ENCODE measurements at places on chromosomes 5 and 9.

DNA sequence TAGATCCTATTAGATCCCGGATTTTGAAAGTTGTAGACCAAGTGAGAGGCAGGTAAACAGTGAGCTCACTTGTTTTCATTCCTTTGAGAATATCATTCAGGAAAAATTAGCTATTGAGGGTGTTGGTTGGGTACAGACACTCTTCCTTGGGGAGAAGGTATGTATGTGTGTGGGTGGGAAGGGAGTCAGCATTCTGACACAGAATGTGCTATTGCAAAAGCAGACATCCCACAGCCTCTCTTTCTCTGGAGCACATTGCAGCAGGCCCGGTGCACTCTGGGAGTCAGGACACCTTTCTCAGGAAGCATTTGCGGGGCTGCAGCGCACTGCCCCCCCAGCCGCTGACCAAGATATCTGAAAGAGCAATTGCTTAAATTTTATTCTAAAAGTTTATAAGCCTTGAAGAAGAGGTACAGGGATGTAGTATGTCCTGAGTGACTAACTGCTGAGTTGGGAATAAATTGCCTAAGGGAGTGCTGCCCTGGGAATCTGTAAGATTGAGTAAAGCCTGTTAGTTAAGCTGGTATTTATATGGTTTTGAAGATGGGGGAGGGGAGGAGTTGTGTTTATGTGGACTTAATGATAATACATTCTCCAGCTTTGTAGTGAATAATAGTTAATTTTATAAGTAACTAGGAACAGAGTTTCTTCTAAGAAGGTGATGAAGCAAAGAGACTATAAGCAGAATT lies 5.2 kb downstream of the TNFAIP8 start:
- no peaks in the 10 kb centered on the region for H3K27me3 ChIP-seq
- peaks cover 50% of the 10 kb centered on the region for H3K4me1 ChIP-seq
- H3K36me3 ChIP-seq, result peaks cover 18% of the 10 kb centered on the region
- no peak for DNase-seq
- H3K27ac ChIP-seq, result no peak overlapping the region

DNA sequence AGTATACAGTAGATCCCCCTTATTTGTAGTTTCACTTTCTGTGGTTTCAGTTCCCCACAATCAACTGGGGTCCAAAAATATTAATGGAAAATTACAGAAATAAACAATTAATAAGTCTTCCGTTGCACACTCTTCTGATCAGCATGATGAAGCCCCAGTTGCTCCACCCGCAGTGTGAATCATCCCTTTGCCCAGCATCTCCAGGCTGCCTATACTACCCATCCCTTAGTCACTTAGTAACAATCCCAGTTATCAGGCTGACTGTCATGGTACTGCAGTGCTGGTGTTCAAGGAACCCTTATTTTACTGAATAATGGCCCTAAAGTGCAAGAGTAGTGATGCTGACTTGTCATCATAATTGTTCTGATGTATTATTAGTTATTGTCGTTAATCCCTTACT lies 28.9 kb downstream of the SHC3 start:
- H3K27ac ChIP-seq, result no peak overlapping the region
- H3K27me3 ChIP-seq, result peaks cover 11% of the 10 kb centered on the region
- peaks cover 4% of the 10 kb centered on the region for H3K4me1 ChIP-seq
- no peak for DNase-seq
- no peak overlapping the region for H3K4me3 ChIP-seq

DNA sequence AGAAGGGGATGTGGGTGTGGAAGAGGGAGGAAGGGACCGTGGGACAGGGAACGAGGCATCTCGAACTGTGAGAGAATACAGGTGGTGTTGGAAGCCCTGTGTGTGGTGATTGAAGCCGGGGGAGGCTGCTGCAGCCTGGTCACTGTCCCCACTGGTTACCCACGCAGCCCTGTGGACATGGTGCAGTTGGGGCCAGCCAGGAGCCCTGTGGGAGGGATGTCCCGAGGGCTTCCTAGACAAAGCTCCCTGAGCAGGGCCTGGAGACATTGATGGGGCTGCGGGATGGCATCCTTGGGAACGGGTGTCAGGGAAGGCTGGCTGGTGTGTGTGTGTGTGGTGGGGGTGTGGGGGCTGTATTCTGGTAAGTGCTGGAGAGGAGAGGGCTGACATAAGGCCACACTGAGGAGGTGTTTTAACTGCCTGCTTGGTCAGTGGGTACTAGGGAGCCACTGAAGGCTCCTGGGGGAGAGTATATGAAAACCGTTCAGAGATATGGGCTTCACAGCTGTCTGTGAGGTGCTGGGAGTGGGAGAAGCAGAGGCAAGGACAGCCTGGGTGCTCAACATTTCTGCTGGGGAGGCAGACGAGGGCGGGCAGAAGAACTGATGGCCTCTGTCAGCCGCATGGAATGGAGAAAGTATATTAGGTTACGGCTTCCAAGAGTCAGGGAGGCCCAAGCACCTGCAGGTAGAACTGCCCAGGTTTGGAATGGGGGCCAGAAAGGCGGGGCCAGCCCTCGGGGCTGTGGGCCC lies 20.0 kb downstream of the WNK2 start:
- H3K36me3 ChIP-seq, result no peaks in the 10 kb centered on the region
- H3K27me3 ChIP-seq, result peaks cover 5% of the 10 kb centered on the region
- no peak for DNase-seq

DNA sequence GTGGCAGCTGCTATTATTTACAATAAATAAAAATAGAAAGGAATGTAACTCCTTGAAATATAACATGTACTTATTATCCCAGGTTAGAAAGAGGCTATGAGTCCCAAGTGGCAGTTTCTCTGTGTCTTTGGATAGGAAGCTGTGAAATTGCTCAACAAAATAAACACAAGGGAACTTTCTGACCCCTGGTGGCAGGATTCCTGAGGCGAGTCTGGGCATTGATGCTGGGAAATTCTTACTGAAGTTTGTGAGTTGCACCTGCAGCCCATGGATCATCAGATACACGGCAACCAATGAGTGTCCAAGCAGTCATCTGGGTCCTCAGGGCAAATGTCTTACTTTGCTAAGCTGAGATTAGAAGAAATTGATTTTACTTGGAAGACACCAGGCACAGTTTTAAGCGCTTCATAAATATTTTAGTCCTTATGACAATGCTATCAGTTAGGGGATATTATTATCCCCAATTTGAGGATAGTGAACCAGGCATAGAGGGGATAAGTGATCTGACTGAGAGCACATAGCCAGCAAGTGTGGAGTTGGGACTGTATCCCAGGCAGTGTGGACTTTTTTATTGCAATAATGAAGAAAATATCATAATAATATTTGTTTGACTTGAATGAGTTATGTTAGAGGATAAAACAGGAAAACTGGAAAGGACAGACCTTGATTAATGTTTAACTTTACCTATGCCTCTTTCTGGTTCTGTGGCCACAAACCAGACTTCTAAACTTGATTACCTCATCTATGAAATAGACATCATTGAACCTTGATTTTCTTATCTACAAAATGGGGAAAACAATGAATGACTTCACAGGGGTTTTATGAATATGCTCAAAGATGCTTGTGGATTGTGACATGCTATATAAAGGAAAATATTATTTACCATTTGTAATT lies 265.5 kb upstream of the ADAMTSL1 start:
- H3K4me1 ChIP-seq, result no peaks in the 10 kb centered on the region
- DNase-seq, result no peak
- no peaks in the 10 kb centered on the region for H3K36me3 ChIP-seq
- no peak overlapping the region for H3K4me3 ChIP-seq

GRCh38 chr5:176739461-176740051 lies 70.8 kb upstream of the UNC5A start:
- H3K27ac ChIP-seq, result no peak overlapping the region
- H3K27me3 ChIP-seq, result peaks cover 54% of the 10 kb centered on the region
- H3K4me3 ChIP-seq, result no peak overlapping the region
- H3K4me1 ChIP-seq, result peaks cover 5% of the 10 kb centered on the region

DNA sequence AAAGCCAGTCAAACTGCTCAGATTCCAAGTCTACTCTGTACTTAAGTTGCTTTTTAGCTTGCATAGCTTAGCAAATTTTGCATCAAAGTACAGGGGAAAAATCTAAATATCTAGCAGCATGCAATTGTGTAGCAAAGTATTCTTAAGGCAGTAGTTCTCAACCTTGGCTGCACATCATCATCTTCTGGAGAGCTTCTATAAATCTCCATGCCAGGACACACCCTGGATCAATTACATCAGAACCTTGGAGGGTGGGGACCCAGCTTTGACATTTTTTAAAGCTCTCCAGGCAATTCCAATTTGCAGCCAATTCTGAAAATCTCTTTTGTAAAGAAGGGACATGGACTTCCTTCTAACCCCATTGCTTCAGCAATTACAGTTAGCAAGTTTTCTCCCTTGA lies 187.5 kb downstream of the SNCAIP start:
- H3K36me3 ChIP-seq, result no peaks in the 10 kb centered on the region
- no peak overlapping the region for H3K27ac ChIP-seq
- DNase-seq, result no peak
- H3K4me1 ChIP-seq, result no peaks in the 10 kb centered on the region
- H3K4me3 ChIP-seq, result no peak overlapping the region

GRCh38 chr5:142011572-142012185 lies 1.1 kb downstream of the GNPDA1 start:
- H3K36me3 ChIP-seq, result no peaks in the 10 kb centered on the region
- H3K27me3 ChIP-seq, result peaks cover 31% of the 10 kb centered on the region
- peaks cover 16% of the 10 kb centered on the region for H3K4me1 ChIP-seq
- H3K4me3 ChIP-seq, result no peak overlapping the region
- no peak overlapping the region for H3K27ac ChIP-seq

DNA sequence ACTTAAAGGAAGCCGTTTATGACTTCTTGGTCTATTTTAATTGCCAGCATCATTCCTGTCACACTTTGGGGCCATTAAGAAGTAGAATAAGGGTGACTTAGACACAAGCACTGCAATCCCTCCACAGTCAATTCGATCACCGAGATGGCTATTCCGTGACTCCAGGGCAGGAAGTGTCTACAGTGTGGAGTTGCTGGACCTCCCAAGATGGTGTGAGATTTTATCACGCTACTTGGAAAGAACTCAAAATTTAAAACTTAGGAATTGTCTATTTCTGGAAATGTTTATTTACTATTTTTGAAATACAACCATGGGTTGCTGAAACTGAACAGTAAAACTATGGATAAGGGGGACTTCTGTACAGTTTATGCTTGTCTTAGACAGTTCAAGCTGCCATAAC lies 6.2 kb downstream of the FBXL7 start:
- DNase-seq, result no peak
- no peaks in the 10 kb centered on the region for H3K36me3 ChIP-seq
- H3K27me3 ChIP-seq, result peaks cover 15% of the 10 kb centered on the region
- H3K4me3 ChIP-seq, result no peak overlapping the region
- no peak overlapping the region for H3K27ac ChIP-seq

DNA sequence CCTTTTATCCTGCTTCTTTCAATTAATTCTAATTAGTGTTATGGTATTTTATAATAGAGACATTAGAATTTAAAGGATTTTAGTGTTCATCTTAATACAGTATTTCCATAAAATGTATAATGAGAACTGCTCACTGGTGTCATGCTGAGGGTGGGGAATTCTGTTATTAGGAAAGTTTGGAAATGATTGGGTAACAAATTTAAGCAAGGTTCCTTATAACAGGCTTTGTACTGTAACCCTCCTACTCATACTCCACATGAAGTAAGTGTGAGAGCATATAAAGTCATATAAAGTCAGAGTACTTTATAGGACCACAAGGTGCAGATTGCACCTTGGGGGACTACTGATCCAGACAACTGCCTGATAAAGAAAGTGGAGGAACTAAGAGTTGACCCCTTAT lies 42.2 kb downstream of the SV2C start:
- H3K27me3 ChIP-seq, result peaks cover 5% of the 10 kb centered on the region
- H3K36me3 ChIP-seq, result no peaks in the 10 kb centered on the region
- H3K27ac ChIP-seq, result no peak overlapping the region
- H3K4me1 ChIP-seq, result no peaks in the 10 kb centered on the region

DNA sequence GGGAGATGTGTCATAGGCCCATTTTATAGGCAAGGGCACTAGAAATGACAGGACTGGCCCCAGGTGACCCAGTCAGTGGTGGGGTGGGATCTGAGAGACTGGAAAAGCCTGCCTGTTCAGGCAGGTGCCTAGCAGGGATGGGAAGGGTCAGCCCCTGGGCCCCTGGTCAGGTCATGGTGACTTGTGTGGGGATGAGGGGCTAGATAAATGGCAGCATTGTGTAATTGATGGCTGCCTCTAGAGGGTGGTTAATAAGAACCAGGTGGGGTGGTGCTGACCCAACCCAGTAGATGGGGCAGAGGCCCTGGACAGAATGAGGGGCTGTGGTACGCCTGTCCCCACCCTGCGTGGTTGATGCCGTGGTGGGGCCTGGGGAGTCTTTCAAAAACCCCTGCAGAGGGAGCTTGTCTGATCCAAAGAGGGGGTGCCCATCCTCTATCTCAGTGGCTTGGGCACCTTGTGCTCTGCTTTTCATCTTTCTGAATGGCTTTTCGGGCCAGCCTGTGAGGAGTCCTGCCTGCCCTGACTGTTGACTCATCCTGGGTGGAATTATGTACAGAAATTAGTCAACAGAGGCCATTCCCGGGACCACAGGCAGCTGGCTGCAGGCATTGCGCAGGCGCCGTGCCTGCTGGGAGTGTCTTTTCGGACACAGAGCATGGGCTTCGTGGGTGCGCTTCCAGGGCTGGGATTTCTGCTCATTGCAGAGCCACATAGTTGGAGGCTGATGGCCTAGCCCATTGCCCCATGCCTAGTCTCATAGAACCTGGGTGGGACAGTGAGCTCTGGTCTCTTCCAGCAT lies 93.6 kb upstream of the PITX1 start:
- no peak for DNase-seq
- no peaks in the 10 kb centered on the region for H3K36me3 ChIP-seq
- no peaks in the 10 kb centered on the region for H3K4me1 ChIP-seq
- peaks cover 14% of the 10 kb centered on the region for H3K27me3 ChIP-seq
- H3K27ac ChIP-seq, result no peak overlapping the region
- no peak overlapping the region for H3K4me3 ChIP-seq

GRCh38 chr5:176750144-176750543 lies 60.2 kb upstream of the UNC5A start:
- no peak overlapping the region for H3K27ac ChIP-seq
- H3K4me1 ChIP-seq, result peaks cover 8% of the 10 kb centered on the region
- H3K4me3 ChIP-seq, result no peak overlapping the region

- no peak overlapping the region for H3K4me3 ChIP-seq
- H3K27ac ChIP-seq, result no peak overlapping the region
- no peak for DNase-seq
- no peaks in the 10 kb centered on the region for H3K36me3 ChIP-seq
- H3K4me1 ChIP-seq, result no peaks in the 10 kb centered on the region
Measured at GRCh38 chr9:3118081-3118480, 274.2 kb upstream of the PUM3 start.

DNA sequence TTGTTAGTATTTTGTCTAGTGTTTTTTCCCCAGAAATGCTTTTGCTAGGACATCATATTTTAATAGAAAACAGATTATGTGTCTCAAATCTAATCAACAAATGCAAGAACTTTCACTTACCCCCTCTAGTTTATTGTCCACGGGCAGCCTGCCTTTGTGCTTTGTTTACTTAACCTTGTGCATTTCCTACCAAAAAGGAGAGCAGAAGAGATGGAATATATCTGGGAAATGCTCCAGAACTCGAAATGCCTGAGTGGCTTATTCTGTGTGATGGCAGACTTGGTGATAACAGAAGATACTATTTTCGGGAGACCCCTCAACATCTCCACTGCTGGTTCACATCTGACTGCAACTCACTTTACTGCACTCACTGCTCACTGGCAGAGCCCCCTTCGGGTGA lies 33.3 kb upstream of the SPDL1 start:
- no peak overlapping the region for H3K4me3 ChIP-seq
- peaks cover 12% of the 10 kb centered on the region for H3K27me3 ChIP-seq
- no peaks in the 10 kb centered on the region for H3K4me1 ChIP-seq
- no peaks in the 10 kb centered on the region for H3K36me3 ChIP-seq
- no peak for DNase-seq

GRCh38 chr5:94024101-94024500 lies 282.7 kb upstream of the POU5F2 start:
- H3K4me1 ChIP-seq, result no peaks in the 10 kb centered on the region
- H3K27me3 ChIP-seq, result no peaks in the 10 kb centered on the region
- peaks cover 7% of the 10 kb centered on the region for H3K36me3 ChIP-seq
- DNase-seq, result no peak
- H3K27ac ChIP-seq, result no peak overlapping the region
